ENCODE measurements at places on chromosomes 1 and 21.
A peak's percentile ranks its signal among the peaks of the same experiment; 100 is the strongest.

DNA sequence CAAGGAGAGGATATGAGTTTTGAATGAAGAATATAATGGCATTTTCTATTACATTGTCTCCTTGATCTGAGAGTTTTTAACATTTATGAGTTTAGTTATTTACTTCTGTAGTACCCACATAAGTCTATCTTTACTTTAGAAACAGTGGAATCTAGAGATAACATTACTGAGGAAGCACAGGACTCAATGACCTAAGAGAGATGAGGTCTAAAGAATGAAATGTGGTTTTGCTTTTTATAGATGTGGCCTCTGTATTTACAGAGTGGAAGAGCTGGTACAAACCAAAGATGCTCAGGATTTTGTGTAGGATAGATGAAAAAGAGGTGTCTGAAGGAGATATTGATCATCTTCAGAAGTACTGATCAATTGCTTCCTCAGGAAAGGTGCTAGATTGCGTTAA, 177.3 kb downstream of the KCTD3 start:
- no peak for DNase-seq

- peak; percentile 37 for DNase-seq
These were observed 202.5 kb upstream of the RAB4A start for GRCh38 chr1:229068270-229068987.

- no peak for DNase-seq
These were observed 26.7 kb upstream of the C8B start for GRCh38 chr1:56992318-56993125.

DNA sequence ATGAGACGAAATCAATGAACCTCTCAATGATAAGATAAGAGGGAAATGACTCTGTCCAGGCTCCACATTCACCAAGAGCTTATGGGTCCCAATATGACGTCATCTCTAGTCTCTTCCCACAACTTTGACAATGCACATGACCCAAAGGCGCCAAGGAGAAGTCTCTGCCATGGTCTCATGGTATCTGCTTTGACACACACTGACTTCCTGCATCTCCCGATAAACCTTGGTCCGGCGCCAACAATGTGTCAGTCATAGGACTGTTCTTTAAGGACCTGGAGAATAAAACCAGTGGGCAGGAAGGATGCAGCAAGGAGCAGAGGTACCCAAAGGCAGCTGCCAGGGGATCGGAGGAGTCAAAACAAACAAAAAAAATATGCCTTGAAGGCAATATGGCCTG, 46.9 kb upstream of the TMEM51 start:
- DNase-seq: no peak

DNA sequence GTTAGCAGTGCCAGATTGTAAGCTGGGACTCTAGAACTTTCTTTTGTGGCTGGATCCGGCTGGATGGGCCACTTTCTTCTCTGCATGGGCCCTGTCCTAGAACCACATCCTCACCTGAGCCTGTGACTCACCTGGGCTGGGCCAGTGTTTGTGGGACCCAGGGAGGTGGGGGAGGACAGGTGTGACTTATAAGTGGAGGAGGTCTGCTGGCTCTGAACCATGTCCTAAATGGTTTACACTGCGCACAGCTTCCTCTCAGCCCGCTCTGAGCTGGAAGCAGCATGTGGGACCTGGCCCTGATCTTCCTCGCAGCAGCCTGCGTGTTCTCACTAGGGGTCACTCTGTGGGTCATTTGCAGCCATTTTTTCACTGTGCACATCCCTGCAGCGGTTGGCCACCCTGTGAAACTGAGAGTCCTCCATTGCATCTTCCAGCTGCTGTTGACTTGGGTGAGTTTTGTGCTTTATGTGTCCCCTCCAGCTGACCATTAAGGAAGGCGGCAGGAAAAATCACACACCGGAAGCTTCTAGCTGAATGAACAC, at the start of gene AADACL3:
AADACL3 (plus strand) TSS at position 215 of the 542 bp plus-strand sequence; CDS start at position 282, 67 bp downstream.
- DNase-seq: no peak

All from activated CD8-positive, alpha-beta memory T cell treated with anti-CD3 and anti-CD28 coated beads, Interleukin-2, amount 10 ng/mL, durations not matched to agents 7 days and 5 days (primary cell).